ENCODE measurements at places on chromosomes 3 and 15.

GRCh38 chr3:134486577-134487041 lies 752 bp downstream of the CEP63 start:
- DNase-seq = no peak

- peak; percentile 9 for DNase-seq
These were observed 269.3 kb downstream of the ARPP21 start for GRCh38 chr3:35908366-35909232.

DNA sequence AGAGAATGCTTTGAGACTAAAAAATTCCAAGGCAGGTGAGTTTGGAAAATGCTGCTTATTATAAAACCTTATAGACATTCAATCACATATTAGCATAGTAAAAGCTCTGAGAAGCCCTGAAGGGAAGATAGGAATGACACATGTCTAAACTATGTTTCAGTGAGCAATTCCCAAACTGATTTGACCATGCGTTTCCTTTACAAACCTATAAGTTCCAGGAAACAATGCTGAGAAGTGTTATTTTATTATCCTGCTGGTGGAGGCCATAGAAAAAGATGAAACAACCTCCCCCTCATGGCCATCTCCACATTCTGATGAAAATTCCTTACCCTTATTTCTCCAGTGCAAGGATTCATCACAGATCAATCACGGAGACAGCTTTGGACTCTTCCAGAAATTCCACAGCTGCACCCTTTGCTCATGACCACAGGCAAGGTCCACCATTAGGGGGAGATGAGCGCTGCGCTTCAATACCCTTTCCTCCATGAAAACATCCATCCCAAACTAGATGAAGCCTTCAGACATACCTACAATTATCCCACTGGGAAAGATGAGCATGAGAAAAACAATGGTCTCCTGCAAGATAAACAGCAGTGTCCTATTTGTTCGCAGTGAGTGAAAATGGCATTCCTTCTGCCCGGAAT lies 372.1 kb downstream of the MAGI1 start:
- no peak for DNase-seq

DNA sequence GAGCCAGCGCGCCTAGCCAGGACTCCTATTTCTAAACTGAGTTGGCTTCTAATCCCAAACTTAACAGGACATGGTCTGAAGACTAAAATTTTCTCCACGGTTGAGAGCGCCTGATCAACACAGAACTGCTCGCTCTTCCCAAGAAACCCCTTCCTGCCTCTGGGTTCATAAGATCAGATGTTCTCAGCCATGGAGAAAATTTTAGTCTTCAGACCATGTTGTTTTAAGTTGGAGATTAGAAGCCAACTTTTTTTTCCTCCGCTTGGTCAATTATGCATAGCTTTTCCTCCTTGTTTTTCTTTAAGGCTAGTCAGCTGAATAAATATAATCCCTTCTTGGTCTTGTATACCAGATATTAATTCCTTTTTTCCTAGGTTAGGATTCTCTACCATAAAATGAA lies 356.6 kb upstream of the ADAMTS9 start:
- no peak for DNase-seq

GRCh38 chr3:39850716-39851032 lies 41.3 kb downstream of the MYRIP start:
- DNase-seq = no peak

- DNase-seq = no peak
These were observed 6.7 kb upstream of the ZFAND6 start for GRCh38 chr15:80052597-80053304.

- no peak for DNase-seq
These were observed 82.0 kb downstream of the USF3 start for GRCh38 chr3:113614402-113614801.

- no peak for DNase-seq
These were observed 786.4 kb downstream of the MCTP2 start for GRCh38 chr15:95017666-95018328.

DNA sequence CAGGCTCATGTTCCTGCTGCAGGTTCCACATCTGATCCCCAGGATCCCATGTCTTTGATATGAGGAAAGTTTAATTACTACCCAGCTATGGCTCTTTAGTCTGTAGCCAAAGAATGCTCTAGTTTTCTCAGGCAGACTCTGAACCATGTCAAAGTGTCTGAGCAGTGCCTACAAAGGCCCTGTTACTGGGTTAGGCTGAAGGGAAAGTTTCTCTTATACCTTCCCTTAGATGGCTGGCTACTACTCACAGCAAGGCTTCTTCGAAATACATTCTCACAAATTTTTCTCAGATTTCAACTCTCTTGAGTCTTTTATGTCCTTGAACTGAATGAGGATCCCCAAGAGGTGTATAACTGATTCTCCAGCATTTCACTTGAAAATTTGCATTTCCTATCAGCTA lies 102.4 kb downstream of the NR1D2 start:
- no peak for DNase-seq

- no peak for DNase-seq
These were observed 77.5 kb upstream of the IL12A start for GRCh38 chr3:159910991-159911663.

DNA sequence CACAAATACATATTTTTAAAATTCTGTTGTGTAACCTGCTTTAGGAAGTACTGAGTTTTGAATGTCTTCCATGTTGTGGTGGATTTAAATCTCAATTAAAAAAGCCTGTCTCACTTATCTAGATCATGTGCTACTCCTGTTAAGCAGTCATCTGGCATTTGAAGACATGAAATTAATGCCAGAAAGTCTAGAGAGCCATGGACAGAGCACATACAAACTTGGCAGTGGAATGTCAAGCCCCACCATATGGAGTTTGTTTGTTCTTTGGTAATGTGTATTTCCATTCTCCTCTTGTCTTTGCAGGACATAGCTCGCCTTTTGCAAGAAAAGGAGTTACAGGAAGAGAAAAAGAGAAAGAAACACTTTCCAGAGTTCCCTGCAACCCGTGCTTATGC lies 39.3 kb upstream of the UTS2B start:
- no peak for DNase-seq

DNA sequence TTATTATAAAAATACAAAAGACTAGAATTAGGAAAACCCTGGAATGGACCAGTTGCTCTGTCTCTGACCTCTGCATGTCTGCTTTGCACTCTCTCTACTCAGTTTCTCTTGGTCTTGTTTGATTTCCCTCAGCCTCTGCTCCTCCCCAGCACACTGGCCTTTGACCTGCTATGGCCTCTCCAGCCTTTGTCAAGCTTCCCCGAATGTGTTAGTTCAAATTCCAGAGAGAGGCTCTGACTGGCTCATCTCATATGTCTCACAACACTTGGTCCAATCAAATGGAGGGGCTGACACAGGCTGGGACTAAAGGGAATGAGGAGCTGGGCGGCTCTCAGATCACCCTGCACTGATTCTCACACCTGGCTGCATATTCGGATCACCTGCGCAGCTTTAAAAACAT lies 52.4 kb upstream of the CMTM8 start:
- DNase-seq = no peak

DNA sequence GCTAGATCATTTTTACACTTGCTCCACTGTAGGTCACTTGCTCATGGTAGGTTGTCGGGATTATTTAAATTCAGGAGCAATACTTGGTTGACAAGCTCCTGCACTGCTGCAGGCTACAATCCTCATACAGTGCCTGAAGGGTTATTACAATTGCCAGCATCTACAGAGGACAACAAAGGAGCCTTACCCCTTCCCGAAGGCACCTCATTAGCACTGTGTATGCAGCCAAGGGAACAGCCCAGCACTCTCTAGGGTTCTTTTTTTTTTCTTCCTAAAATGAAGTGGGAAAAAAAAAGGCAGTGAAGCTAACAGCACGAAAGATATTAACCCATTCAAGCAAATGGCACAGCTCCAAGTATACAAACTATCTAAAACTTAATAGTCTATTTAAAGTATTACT lies 142.7 kb downstream of the ULK4 start:
- DNase-seq = no peak

GRCh38 chr3:171345107-171345843 lies 114.9 kb downstream of the TNIK start:
- no peak for DNase-seq

- DNase-seq = no peak
These were observed 101.0 kb downstream of the OSBPL10 start for GRCh38 chr3:31880020-31880419.

DNA sequence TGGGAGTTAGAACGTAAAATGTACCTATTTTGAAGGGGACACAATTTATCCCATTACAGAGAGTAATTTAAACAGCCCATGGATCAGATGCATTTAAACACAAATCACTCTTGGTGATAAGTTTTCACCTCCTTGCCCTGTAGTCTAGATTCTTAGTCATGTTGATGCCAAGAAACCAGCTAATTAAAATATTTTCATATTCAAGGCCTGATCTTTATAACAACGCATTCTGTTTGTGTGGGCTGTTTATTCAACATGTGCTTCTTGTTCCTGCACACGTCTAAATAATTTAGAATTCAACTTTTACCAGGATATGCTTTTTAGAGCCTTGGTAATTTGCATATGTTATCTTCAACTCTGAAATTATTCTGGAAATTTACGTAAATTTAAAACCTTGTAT lies 25.8 kb downstream of the SNX1 start:
- no peak for DNase-seq

GRCh38 chr3:5198986-5199731 lies 11.7 kb downstream of the EDEM1 start:
- no peak for DNase-seq

DNA sequence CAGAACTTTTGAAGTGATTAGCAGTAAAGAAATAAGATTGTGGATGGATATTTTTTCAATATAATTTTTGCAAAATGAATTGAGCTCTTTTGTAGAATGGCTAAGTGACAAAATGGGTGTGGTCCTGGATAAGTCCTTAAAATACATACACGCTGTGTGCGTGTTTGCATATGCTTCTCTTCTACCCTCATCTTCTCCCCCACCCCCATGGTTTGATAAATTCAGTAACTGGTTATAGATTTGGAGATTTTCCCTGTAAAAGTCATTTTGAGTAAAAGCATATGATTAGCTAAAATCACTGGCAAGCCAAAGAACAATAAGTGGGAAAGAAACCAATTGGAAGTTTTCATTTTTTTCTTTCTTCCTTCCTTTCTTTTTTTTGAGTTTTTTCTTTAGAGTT lies 453.9 kb upstream of the MDFIC2 start:
- no peak for DNase-seq

DNA sequence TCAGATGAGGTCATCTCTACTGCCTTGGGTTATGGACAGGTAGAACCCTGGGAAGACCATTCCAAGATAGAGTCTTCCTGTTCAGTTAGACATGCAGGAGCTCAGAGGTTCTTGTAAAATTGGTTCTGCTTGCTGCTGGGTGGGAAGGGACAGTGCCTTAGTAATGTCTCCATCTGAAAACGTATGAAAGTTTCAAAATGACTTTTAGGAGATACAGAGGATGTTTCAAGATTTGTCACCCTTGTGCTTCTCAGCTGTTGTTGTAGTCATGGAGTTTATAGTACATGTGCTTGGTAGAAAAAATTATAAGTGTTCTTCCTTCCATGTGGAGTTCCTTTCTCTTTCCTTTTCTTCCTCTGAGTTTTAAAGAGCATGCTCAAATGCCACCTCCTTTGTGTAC lies 885.2 kb upstream of the CFAP20DC start:
- peak; percentile 39 for DNase-seq

GRCh38 chr3:187227658-187228258 lies 30.5 kb downstream of the RTP1 start:
- DNase-seq = no peak

DNA sequence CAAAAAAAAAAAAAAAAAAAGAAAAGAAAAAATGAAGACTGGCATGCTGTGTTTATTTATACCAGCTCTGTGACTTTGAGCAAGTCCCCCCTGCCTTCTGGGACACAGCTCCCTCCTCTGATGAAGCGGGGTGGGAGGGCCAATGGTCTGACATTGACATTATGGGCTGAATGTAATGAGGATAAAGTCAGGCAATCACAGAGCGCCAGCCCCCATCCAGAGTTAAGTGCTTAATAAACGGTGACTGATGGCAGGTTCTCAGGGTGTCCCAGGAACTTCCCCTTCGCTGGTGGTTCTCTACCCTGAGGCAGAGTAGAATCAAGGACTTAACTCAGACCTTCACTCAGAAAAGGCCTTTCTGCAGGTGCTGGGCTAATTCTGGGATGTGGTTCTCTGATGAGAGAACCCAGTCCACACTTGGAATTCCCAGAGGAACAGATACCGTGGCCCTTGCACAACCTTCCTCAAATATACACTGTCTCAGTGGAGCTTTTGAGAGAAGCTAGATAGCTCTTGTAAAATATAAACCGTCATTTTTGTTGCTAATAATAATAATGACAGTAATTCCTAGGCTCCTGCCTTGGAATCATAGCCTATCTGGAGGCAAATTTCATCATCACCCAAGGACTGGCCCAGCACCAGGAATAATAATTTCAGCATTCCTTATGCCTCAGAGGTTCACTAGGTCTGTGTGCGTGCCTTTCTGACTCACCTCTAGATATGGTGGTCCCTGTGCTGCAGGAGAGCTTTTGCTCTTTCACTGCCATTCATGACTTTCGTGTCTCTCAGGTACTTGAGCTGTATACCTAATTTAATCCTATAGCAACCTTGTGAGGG lies 115.8 kb downstream of the RPLP1 start:
- DNase-seq = no peak

GRCh38 chr3:69130689-69131088 lies 8.3 kb upstream of the LMOD3 start:
- no peak for DNase-seq

GRCh38 chr15:97941572-97941971 lies 18.9 kb upstream of the ARRDC4 start:
- DNase-seq = no peak

All from GM12878 (cell line).